Stimulated activated CD4-positive, alpha-beta T cell treated with anti-CD3 and anti-CD28 coated beads, Interleukin-1b, Interleukin-23, amount 100 ng/mL, for 24 hours (primary cell): ENCODE measurements at places on chromosomes 11 and 22.

DNA sequence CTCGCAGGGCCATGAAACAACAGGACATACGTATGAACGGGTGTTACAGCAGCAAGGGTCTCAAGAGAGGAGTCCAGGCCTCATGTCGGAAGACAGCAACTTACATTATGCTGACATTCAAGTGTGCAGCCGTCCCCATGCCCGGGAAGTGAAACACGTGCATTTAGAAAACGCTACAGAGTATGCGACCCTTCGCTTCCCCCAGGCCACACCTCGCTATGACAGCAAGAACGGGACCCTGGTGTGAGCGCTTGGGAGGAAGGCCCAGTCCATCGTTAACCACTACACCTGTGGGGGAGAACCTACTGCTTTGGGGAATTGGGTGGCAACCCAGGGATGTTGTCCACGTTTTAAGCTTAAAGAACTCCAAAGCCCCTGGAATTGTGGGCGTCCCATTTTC lies 7.2 kb downstream of the C11orf52 start:
- no peak for DNase-seq

DNA sequence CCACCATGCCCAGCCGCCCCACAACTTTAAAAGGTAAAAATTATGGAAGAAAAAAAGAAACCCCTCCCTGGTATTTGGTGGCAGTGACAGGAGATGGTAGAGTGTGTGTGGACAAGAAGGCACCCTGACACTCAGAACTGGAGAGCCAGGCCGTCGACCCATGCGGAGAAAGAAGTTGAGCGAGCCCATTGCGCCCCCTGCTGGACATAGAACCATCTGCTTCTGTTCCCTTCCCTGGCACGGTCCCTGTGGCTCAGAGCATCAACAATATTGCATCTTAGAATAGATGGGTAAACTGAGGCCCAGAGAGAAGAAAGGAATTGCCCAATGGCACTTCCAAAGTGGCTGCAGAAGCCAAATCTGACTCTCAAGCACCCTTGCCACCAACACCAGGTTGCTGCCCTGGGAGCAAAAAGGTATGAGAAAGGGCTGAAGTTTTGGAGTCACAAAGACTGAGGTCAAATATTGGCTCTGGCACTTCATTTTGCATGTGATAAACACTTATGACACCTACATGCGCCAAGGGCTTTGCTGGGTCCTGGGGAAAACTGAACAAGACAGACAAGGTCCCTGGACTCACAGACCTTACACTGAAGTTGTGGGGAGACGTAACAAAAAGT lies 8.6 kb downstream of the MRPL11 start:
- DNase-seq: peak; percentile 70

GRCh38 chr11:110380836-110381622 lies 48.7 kb upstream of the FDX1 start:
- DNase-seq: no peak

DNA sequence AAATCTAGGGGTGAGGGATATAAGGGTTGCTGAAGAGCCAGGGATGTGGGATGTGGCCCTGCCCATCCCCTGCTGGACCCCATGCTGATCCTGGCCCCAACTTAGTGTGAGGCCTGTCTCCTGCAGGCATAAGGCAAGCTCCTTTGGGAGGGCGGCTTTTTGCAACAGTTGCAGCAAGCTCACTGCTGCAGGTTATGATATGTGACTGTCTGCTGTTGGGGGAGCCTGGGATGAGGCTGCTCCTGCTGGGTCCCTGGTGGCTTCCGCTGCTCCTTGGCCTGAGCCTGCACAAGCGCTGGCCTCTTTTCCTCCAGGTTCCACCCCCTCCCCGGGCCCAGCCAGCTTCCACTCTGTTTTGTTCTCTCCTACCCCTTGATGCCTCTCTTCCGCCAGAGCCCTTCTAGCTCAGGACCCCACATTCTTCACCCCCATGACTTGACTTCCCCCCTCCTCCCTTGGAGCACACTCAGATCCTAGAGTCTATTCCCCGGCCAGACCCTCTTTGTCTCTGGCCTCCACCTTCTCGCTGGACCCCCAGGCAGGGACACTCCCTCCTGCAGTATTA lies 35.0 kb upstream of the SYT13 start:
- no peak for DNase-seq

DNA sequence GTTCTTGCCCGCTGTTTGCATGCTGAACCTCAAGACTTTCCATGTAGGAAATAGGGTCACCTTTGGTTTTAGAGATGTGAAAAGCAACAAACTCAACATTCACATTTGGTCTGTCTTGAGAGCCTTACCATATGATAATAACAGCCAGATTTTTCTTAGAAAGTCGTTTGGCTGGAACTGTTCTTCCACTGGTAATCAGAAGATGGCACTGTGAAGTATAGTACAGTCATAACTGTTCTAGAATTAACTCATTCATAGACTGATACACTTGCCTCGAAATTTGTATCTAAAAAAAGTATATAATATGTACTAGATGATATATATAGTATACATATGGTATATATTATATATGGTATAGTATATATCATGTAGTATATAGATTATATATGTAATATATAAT lies 12.3 kb downstream of the LUZP2 start:
- no peak for DNase-seq

DNA sequence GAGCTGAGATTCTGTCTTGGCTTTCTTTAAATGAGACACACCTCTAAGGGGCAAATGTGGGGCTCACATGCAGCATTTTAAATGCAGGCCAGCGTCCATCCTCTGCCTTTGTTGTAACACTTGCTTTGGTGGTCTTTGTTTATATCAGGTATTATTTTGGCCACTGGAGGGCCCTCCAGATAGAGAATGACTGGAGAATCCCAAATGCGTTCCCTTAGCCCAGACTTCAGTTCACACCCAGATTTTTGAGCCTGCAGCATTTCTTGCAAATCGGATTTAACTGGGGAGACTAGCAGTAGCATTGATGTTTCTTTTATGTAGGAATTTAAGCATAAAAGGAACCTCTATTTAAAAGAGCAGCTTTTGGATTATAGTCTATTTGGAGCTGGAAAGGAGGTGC lies 200.2 kb upstream of the SORL1-AS1 start:
- DNase-seq: no peak

DNA sequence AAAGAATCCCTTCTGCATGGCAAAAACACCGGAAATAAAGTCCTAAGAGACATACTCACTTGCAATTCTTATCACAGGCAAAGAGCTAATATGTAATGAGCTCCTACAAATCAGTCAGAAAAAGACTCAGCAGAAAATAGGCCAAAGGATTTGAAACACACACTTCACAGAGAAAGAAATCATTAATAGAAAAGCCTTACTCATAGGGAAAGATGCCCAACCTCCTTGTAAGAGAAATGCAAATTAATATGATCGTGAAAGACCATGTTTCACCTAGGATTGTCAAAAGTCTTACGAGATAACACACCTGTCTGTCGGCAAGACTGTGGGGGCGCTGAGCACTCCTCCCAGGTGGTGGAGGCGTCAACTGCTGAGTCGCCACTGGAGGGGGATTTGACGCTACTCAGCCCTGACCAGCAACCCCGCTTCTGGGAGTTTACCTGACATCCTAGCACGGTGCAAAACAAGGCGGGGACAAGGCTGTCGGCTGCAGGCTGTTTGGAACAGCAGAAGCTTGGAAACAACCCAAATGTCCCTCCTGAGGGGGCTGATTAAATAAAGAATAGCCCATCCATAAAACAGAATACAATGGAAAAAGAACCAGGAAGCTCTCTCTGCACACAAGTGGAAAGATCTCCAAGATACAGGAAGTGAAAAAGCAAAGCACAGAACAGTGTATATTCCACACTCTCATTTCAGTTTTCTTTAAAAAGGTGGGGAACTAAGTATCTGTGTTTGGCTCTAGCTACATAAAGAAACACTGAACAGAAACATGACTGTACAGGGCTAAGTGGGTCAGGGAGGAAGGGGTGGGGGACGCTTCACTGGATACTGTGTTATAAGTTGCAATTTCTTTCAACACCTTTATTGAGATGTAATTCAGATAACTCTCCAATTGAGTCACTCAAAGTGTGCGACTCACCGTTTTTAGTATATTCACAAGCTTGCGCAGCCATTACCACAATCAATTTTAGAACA lies 11.5 kb downstream of the CSNK1E start:
- DNase-seq: no peak

DNA sequence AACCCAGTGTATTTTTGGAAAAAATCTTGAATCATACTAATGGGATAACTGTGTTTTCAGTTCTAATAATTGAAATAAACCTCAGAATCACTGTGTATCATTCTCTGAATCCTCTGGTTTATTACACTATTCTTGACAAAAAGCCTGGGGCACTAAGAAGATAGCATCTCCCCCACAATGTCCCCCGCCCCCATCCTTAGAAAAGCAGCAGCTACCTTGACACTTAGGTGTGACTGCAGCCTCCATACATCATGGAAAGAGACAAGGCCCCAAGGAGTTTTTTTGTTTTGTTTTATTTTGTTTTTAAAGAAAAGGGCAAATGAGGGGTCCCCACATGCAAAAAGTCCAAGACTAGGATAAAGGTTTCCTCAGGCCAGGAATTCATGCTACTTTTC lies 124.8 kb downstream of the APOL5 start:
- DNase-seq: no peak

- DNase-seq: no peak
These were observed 232.0 kb downstream of the BUD13 start for GRCh38 chr11:116540645-116541304.

DNA sequence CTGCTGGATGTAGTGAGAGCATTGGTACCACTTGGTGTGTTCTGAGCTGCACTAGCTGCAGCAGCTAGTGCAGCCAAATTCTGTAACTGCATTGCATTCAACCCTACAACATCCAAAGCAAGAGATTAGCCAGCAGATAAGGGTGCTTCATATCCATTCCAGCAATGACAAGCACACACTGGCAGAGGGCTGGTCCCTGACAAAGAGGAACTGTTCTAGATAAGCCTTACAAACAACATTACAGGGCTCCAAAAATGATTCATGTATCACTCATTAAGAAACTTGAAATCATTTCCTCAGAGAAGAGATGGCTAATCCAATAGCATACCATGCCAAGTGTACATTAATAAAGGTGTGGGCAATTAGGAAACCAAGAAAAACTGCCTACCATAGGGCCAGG lies 28.4 kb upstream of the RAPSN start:
- no peak for DNase-seq

DNA sequence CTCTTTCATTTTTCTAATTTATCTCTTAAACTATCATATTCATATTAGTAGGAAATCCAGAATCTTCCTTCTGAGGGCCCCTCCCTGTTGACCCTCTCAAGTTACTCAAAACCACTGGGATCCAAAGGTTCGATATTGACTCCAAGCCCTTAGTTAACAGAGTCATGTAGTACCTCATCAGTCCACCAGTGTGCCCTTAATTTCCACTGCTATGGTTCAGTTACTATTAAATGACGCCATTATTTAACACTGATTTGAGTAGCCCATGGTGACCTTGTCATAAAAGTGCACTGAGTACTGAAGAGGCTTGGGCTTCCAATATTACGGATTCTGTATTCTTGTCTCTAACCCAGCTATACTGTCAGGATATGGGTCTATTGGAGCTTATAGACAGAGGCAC lies 91.9 kb upstream of the MS4A8 start:
- no peak for DNase-seq
